ENCODE measurements at places on chromosomes 3 and 15.
A peak's percentile ranks its signal among the peaks of the same experiment; 100 is the strongest.

GRCh38 chr15:95105229-95105628 is 873.9 kb downstream of the MCTP2 start:
- no peak for DNase-seq

GRCh38 chr3:10340476-10340875 is 19.6 kb upstream of the SEC13 start:
- no peak for DNase-seq

- DNase-seq, result peak; percentile 2
Measured at GRCh38 chr3:81581966-81582599, 179.4 kb downstream of the GBE1 start.

DNA sequence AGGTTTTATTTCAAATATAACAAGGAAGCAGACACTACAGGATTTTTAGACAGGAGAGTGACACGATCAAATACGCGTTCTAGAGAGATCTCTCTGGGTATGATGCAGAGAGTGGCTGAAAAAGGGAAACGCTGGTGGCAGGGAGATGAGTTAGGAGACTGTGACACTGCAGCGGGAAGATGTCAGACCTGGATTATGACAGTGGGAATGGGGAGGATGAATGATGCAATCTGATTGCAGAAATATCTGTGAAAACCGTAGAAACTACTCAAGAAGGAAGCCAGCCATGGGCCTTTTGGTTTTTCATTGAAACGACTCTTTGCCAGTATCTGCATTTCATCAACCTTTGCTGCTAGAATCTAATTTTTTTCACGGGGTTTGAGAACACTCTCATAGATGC is 157.9 kb downstream of the FAM43A start:
- DNase-seq, result no peak

- no peak for DNase-seq
Measured at GRCh38 chr3:181851063-181851462, 139.3 kb downstream of the SOX2 start.

DNA sequence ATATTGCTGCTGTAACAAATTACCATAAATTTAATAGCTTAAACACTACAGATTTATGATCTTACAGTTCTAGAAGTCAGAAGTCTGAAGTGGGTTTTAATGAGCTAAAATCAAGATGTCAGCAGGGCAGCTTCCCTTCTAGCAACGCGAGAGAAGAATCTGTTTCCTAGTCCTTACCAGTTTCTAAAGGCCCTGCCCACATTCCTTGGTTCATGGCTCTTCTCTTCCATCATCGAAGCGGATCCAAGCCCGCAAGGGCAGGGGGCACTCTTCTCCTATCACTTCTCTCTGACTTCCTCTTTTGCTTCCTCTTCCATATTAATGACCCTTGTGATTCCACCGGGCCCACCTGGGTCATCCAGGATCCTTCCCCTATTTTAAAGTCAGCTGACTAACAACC is 16.1 kb downstream of the MINDY4B start:
- no peak for DNase-seq

DNA sequence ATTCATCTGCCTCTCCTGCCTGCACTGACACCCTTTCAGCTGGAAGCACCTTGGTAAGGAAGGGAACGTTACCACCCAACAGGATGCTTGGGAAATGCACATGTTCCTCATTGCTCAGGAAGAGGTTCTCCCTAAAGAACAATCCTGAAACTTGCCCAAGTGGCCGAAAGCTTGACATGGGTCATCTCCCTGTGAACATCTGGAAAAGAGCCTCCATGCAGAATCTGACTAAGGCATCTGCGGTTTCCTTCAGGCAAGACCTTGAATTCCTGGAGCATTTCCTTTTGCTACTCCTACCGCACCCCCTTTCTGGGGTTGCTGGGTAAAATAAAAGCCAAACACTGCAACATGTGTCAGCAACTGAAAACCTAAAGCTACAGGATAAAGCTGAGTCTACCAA is 68.7 kb upstream of the SNRK start:
- DNase-seq, result no peak

- DNase-seq, result no peak
Measured at GRCh38 chr15:73366766-73367623, 1.8 kb downstream of the HCN4 start.

- no peak for DNase-seq
Measured at GRCh38 chr3:171378586-171378985, 81.6 kb downstream of the TNIK start.

DNA sequence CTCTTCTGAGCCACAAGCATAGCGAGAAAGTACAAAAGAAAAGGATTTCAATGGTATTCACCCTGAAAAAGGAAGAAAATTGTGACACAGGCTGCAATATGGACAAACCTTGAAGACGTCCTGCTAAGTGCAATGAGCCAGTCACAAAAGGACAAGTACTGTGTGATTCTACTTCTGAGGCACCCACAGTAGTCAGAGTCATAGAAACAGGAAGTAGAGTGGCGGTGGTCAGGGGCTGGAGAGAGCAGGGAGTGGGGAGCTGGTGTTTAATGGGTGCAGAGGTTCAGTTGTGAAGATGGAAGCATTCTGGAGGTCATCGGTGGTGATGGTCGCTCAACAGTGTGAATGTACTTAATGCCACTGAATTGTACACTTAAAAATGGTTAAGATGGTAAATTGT is 180.5 kb downstream of the APBA2 start:
- no peak for DNase-seq

DNA sequence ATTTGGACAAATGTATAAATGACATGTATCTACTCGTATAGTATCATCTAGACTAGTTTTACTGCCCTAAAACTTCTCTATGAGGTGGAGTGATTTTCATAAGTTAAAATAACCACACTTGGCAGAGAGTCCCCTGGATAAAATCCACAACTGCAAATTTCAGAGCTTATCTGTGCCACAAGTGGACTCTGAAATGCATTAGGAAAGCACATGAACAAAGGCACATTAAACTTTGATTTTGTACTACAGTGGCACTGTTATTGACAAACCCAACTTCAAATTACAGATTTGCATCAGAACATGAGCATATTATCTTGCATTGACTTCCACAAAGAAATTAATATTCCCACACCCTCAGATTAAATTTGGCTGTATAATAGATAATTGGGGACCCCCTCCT is 58.1 kb upstream of the EIF5A2 start:
- no peak for DNase-seq

DNA sequence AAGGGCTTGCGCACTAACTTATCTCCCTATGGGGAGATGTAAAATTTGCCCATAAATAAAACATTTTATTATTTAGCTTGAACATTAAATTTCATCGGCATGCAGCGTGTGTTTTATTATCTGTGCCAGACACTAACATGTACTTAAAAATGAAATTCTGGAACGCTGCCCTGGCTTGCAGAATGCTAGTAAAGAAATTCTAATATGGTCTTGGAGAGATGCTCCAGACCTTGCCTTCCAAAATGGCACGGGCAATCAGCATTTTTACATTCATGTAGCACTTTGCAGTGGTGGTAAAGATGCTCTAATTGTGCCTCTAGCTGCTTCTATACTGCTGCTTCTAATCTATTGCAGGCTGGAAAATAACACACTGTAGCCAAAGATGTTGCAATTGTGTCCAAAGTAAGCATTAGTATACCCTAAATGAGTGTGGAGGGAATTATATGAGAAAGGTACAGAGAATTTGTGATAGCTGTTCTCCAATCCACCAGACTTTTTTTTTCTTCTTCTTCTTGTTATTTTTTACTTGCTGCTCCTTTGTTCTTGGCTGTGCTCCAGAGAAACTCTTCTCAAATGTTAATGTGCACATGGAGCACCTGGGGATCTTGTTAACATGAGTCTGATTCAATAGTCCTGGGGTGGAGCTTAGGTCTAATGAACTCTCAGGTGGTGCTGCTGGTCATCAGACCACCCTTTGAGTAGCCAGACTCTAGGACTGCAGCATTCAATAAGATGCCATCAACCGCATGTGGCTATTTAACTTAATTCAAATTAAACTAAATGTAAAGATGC is 47.3 kb downstream of the CRABP1 start:
- no peak for DNase-seq

DNA sequence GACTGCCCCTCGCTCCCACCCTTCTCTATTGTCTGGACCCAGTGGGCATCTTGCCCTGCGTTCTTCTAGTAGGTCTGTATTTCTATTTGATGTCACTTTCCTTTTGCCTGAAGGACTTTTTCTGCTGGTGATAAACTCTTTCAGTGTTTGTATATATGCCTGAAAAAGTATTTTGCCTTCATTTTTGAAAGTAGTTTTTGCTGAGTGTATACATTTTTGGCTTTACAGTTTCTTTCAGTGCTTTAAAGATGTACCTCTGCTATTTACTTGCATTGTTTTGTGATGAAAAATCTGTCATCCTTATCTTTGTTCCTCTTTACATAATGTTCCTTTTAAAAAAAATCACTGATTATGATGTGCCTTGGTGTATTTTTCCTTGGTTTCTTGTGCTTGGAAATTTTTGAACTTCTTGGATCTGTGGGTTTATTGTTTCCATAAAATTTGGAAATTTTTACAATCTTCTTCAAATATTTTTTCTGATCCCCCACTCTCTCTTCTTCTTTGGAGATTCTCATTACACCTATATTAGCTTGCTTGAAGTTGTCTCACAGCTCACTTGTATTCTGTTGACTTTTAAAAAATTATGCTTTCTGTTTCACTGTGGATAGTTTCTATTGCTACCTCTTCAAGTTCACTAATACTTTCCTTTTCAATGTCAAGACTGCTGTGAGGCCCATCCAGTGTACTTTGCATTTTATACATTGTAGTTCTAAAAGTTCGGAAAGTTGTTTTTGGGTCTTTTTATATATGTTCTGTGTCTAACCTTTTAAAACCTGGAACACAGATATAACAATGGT is 67.8 kb downstream of the RGMA start:
- DNase-seq, result no peak

GRCh38 chr3:99471353-99472323 is 166.8 kb upstream of the COL8A1 start:
- DNase-seq, result no peak

DNA sequence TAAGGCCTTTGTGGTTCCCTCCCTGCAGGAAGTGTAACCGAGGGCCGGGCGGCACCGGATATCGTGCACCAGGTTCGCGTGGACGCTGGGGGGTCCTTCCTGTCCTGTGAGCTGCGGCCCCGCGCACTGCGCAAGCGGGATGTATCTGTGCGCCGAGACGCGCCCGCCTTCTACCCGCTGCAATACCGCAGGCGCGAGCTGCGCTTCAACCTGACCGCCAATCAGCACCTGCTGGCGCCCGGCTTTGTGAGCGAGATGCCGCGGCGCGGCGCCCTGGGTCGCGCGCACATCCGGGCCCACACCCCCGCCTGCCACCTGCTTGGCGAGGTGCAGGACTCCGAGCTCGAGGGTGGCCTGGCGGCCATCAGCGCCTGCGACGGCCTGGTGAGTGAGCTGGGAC is 35.9 kb downstream of the SAXO2 start:
- peak; percentile 36 for DNase-seq

GRCh38 chr3:27290760-27291159 is 78.4 kb downstream of the NEK10 start:
- DNase-seq, result no peak

GRCh38 chr15:57092252-57092651 is 173.8 kb downstream of the TCF12 start:
- DNase-seq, result no peak

GRCh38 chr15:73072894-73073293 is 20.6 kb downstream of the NEO1 start:
- no peak for DNase-seq

DNA sequence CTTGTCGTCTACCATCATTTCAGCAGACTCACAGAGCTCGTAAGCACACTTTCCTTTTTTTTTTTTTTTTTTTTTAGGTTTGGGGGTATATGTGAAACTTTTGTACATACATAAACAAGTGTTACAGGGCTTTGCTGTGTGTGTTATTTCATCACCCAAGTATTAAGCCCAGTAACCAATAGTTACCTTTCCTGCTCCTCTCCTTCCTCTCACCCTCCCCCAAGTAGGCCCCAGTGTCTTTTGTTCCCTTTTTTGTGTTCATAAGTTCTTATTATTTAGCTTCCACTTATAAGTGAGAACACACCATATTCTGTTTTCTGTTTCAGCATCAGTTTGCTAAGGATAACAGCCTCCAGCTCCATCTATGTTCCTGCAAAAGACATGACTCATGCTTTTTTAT is 746.8 kb downstream of the GRM7 start:
- no peak for DNase-seq

DNA sequence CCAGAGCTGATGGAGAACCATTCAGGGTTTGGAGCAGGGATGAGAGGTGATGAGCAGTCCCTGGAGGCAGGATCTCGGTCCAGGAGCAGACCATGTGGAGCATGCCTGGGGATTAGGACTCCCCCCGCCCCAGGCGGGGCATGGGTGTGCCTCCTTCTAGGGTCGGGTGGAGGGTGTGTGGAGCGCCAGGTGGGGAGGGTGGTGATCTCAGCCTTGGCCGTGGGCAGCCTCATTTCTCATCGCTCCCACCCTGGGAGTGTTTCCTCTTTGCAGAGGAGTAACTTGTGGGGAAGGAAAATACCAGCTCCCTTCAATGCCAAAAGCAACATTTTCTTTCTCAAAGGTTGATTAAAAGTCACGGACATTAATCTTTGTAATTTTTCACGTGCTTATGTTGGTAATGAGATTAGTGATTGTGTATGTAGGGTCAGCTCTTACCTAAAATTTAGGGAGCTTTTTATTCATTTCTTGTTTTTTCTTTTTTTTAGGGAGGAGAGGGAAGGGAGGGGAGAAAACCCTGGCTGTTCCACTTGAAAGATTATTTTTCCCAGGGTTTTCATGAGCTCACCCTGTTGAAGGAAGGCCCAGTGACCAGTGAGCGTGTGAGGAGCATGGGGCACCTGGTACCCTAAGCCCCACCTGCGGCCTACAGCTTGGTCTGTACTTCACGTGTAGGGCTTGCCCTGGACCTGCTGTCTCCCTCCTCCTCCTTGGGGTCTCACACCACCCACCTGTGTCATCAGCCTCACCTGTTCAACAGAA is 11.0 kb downstream of the FBLN2 start:
- DNase-seq, result no peak

All from activated CD4-positive, alpha-beta T cell treated with anti-CD3 and anti-CD28 coated beads for 4 hours (primary cell).